ENCODE measurements at places on chromosomes 2 and 18.

GRCh38 chr2:230873661-230874401 is 9.1 kb downstream of the ITM2C start:
- DNase-seq: no peak

DNA sequence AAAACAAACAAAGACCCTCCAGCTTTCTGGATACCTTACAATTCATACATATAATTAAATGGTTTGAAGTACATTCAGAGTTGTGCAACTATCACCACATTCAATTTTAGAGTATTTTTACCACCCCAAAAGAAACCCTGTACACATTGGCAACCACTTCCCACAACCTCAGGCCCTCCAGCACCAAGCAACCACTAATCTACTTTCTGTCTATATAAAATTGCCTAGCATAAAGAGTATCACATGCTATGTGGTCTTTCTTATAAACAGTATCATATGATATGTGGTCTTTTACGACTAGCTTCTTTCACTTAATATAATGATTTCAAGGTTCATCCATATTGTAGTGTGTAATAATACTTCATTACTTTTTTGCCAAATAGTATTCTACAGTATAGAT is 7.3 kb downstream of the IER3IP1 start:
- no peak for DNase-seq

DNA sequence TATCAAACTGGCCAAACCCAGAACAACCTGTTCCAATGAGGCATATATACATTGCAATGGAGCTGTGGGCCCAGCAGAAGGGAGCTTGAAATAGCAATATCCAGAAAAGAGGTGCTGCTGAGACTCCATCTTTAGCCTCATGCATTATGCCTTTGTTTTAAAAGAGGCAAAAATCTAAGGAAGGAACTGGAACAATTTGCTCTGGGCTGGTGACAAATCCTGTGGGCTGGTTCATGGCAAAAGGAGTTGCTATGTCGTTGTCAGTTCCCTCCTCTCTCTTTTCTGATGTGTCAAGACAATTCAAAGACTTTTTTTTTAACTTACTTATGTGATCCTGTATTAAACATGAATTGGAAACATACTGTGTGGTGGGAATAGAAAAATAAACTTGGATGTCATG is 124.2 kb upstream of the FSHR start:
- no peak for DNase-seq

DNA sequence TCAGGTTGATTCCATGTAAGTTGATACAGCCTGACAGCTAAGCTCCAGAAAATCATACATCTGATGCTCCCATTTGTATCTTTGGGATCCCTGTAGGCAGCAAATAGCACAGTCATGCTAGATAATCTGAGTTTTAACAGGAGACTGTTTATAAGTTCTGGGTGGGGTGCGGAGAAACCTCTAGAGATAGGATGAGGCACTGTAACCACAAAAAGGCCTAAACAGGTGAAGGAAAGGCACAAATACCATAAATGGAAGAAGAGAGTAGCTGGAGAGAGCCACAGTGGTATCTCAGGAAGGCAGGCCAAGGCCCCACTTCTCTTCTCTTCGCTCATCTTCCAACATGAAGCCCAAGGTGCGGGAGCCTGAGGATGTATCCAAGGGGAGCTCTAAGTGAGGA is 18.1 kb upstream of the B4GALT6 start:
- DNase-seq: no peak

GRCh38 chr2:197360744-197361156 is 50.2 kb upstream of the ANKRD44 start:
- no peak for DNase-seq

DNA sequence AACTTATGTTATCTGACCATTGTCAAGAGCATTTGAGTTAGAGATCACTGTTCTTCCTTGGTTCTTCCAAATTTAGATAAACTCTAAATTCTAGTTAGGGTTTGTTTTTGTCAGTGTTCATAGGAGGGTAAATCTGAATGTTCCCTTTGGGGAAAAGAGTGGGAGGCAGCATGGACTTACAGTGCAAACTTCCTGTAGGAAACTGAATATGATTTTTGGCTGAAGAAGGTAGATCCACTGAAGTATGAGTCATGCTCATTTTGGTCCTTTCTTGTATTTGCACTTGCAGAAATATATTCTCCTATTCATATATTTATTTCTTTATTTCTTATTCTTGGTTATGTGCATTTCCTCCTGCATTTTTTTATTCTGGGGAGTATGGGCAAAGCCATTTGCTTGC is 27.3 kb downstream of the CCDC85A start:
- no peak for DNase-seq

DNA sequence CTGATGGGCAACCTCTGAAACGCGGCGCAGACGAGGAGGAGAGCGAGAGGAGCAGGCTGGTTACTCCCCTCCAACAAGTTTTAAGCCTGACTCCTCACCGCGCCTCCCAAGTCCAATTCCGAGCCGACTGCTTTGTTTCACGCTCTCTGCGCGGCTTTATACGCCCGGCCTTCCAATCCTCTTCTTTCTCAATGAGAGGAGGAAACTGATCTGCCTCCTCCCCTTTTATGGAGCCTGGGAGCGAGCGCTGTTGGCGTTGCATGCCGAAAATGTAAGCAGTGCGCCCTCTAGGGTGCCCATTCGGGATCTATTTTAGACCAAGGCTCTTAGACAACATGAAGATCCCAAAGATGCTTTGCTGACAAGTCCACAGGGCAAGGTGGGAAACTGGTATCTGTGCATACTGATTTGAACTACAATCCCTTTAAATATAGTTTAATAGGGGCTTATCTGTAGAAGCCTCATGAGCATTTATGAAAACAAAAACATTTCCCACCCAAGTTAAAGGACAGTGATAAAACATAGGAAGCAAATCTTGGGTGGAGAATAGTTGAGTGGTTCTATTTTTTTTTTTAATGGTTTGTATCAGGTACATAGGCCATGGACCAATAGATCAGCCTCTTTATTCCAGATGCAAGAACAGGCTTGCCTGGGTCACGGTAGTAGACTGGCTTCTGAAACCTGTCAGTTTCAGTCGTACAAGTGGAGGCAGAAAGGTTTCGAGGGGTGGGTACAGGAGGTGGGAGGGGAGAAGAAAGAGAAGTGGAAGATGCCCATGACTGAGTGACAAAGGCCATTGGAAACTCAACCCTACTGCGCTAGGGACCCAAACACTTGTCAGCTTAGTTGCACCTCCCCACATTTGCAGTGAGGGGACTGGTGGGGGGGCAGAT is at the start of gene RND3:
RND3 (minus strand) TSS at position 131 of the 893 bp plus-strand sequence. CDS start 250 bp downstream, outside the sequence.
- no peak for DNase-seq
